ENCODE measurements at places on chromosomes 2 and 18.

- no peak for DNase-seq
Observed at GRCh38 chr2:137959166-137959565, 5.1 kb upstream of the HNMT start.

- no peak for DNase-seq
Observed at GRCh38 chr18:63145166-63145850, 174.3 kb downstream of the BCL2 start.

DNA sequence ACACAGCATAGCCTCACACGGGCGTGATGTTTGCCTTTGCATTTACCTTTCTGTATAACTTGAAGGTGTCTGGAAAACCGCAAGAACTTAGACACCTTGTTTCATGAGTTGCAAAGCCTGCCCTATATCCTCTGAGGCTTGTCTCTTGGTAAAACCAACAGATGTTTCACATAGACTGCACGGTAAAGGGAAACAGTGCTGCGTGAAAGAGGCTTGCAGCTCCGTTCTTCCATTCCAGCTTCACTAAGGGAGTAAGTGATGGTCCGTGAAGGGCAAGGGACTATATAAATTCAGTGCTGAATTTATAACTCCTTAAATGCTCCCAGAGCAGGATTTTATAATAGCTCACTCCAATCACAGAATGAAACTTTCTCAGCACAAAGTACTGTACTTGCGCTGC lies 360.5 kb downstream of the SOX11 start:
- DNase-seq, result no peak

DNA sequence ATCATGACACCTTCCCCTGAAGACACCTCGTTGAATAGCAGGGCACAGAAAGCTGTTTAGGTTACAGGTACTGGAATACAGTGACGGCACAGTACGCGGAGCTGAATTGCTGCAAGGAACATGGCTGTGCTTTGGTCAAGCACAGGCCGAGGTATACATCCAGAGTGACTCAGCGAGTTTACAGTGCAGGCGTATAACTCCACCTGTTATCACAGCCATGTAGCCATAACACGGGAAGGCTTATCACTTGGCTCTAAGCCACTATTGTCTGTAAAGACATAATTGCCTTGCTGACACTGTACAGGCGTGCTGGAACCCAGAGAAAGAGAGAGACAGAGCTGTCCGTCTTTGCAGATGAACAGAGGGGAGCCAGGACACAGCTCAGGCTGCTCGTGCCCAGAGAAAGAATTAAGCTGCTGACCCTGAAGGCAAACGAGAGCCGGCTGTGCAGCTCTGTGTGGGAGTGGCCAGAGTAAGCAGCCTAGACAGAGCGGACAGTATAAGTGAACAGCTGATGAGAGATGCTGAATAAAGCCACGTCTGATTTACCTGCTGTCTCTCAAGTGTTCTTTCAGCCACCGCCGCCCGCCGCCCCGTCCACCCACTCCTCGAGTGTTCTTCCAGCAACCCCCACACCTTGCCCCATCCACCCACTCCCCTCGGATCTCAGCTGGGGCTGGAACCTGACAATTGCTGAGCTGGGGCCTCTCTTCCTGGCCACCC lies 87.3 kb upstream of the PPP1CB start:
- peak; percentile 12 for DNase-seq

DNA sequence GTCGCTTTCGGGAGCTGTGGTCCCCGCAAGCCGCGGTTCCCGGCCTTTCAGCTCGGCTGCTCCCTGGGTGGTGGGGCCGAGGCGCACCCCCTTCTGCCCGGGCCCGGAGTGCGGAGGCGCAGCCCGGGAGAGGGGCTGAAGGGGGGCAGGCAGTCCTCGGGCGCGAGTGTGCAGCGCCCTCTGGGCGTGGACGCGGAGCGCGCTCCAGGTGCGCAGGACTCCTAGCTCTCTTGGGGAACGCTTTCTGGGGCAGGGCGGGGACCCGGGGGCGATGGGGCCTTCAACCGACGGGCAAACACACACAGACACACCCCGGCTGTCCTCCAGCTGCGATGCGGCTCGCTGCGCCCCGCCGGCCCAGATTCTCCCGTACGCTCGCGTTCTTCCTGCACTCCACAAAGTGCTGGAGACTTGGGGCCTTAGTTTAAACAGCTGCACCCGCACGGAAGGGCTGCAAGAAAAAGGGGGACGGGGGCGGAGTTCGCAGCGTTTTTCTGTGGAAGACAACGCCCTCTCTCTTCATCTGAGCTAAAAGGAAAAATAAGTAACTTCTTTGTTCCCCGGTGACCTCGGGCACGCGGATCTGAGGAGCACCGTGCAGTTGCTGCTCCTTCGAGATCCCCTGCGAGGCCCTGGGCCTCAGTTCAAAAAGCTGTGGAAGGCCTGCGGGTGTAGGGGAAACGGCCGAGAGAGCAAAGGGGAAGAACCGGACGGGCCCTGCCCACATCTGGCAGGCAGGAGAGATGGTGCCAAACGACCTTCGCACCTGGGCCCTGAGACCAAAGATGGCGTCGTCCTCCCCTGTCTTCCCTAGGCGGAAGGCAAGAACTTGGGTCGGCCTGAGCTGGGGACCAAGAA lies 593 bp upstream of the SDC1 start:
- DNase-seq, result peak; percentile 58

DNA sequence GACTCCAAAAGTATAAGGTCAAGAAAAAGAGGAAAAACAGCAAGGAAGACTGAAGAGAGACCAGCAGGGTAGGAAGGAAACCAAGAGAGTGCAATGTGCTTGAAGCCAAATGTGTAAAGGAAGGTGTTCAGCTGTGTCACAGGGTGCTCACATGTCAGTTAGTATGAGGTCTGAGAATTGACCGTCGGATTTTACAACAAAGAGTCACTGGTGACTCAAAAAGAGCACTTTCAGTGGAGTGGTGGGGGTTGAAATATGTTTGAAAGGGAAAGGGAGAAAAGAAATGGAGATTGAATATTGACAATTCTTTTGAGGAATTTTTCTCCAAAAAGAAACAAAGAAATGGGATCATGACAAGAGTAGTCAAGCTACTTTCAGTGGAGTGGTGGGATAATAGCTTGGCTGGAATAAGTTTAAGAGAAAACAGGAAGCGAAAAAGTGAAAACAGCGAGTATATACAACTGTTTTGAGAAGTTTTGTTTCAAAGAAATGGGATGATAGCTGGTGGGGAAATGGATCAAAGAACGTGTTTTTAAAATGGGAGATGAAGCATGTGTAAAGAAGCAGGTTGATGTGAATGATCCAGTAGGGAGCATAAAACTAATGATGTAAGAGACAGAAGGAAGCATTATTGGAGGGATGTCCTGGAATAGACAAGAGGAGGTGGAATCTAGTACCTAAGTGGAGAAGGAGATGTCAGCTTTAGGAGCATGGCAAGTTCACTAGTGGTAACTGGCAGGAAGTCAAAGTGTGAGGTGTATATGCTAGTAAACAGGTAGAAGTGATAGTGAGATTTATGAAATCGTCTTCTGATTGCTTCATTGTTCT lies 3.6 kb upstream of the TSPYL6 start:
- no peak for DNase-seq

DNA sequence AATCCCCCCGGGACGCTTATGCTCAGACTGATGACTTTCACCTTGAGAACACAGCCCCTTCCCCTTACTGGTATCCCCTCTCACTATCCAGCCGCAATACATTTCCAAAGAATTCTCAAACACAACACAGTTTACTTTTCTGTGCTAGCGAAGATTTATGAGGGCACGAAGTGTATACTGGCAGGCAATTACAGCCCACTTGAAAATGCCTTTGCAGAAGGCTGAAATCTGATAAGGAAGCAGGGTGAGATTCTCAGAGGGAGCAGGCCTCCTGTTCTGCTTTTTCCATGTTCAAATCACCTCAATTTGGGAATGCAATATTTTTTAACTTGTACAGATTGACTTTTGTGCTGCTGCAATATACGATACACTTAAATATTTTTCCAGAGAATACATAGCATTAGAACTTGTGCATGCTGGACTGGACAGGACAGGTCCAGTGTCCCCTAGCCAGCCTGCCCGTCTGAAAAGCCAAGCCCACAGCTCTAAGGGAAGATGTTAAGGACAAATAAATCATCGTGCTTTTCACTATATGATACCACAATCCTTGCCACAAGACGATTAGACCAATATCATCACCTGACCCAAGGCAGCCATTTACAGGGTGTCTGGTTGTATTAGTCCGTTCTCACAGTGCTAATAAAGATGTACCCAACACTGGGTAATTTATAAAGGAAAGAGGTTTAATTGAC lies 262.1 kb downstream of the EPHA4 start:
- DNase-seq, result no peak

DNA sequence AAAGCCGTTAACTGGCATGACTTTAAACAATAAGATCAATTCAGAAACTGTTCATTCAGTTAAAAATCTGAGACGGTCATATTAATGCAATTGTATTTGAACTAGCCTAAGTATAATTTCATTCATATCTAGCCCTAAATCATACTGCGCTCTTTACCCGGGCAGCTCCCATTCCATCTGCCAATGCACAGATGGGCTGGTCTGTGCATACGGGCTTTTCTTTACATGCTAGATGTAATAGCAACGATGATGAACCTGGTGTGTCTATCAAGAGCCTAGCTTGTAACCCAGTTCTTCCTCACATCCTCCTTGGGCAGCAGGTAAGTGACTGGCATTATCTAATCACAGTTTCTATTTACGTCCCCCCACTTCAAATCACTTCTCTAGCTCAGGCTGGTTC lies 631.5 kb upstream of the KLHL29 start:
- no peak for DNase-seq

DNA sequence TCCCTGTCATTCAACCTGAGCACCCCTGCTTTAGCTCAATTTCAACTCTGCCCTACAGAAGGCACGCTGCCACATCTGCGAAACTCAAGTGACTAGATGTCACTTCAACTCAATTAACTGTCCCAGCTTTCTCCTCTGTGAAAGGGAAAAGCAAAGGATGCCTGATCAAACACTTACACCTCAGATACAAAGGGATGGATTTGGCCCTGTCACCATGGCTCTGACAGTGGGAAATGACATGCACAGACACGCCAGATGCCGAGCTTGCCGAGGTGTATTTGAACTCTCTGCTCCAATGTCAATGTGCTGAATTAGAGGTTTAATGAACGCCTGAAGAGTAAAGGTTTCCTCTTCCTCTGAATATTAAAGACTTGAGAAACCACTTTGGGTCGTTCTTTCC lies 481.1 kb downstream of the CBLN2 start:
- no peak for DNase-seq

DNA sequence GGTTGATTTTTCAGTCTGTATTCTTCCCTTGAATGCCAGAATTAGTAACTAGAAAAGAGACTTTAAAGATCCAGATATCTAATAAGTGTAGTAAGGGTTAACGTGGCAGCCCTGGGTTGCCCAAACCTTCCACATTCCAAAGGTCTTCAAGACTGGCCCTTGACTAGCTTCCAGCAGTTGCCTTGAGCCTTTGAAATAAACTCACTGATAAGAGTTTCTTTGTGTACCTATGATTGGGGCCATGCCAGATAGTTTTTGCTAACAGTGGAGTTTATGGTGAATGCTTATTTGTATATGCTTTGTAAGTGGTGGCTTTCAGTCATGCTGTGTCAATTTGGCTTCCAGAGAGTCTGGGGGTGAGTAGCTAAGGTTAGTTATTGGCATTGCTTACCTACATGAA lies 722.3 kb downstream of the RNF144A start:
- DNase-seq, result no peak

DNA sequence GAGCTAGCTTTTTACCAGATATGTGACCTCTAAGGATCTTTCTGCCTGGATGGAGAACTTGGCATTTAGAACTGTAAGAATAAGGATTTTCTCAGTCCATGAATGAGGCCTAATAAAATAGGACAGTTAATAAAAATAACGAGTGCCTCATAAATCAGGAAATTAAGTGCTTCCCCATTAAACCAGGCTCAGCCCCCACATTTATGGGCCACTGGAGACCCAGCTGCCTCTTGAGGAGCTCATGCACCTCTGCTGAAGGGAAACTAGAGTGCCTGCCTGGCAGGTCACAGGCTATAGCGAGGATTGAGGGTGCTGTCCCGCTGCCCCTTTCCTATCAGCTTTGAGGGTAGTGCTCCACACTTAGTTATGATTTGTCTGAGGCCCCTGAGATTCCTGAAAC lies 158.0 kb downstream of the ALK start:
- DNase-seq, result no peak

DNA sequence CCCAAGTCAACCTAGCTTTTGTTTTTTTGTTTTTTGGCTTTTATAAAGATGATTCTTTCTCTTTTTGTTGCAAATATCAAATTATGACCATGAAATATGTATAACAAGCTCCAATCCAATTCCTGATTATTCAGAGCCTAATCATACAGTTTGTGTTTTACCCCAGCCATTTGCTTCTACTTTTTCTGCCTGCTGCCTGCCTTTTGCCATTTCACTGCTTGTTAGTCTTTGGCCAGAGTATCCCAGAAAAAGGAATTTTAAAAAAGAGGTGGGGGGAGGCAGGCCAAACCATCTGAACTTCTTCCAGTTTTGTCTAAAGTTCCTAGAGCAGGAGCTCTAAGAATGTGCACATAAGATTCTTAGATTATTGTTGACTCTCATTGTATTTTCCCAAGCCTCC lies 211.9 kb upstream of the VRK2 start:
- no peak for DNase-seq

- no peak for DNase-seq
Observed at GRCh38 chr18:4755848-4756247, 300.7 kb upstream of the DLGAP1 start.

DNA sequence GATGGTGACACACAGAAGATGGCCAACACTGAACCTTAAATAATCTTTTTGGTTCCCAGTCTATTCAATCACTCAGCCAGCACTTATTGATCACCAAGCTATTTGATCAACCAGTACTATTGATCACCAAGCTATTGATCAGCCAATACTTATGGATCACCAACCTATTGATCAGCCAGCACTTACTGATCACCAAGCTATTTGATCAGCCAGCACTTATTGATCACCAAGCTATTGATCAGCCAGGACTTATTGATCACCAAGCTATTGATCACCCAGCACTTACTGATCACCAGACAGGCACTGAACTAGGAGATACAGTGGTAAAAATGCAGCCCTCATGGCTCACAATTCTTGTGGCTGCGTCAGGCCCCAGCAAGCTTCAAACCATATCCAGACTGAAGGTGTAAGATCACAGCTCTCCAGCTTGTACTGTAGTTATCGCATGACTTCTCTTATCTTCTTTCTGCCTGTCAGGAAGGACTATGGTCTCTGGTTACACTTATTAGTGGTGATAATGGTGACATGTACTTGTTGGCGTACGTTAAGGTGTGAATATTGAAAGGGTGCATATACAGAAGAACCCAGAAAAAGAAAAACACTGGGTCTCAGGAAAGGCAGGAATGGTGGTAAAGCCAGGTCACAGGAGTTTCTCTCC lies 18.4 kb upstream of the B3GNT2 start:
- DNase-seq, result no peak

- no peak for DNase-seq
Observed at GRCh38 chr2:38933653-38934052, 44.0 kb downstream of the ARHGEF33 start.

GRCh38 chr2:171889333-171889732 lies 4.7 kb downstream of the SLC25A12 start:
- no peak for DNase-seq

GRCh38 chr18:9615280-9615797 lies 980 bp upstream of the PPP4R1 start:
- DNase-seq, result no peak

GRCh38 chr2:129296806-129297205 lies 682.7 kb upstream of the RAB6C start:
- DNase-seq, result no peak
